D721Med (cell line): ENCODE measurements at places on chromosomes 16 and 17.

DNA sequence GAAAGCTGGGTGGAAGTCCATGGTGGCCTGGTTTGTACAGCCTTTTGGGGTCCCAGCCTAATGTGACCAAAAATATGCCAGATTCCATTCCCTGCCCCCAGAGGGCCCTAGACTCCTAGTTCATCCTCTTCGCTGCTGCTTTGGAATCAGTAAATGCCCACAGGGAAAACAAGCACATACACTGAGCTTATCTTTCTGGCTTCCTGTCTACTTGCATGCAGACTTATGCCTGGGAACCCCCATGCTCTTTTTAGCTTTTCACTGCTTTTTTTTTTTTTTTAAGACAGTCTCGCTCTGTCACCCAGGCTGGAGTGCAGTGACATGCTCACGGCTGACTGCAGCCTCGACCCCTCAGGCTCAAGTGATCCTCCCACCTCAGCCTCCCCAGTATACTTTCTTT is 6.2 kb upstream of the CD300LG start:
- no peak for DNase-seq

- no peak for DNase-seq
These were observed 43.9 kb downstream of the CLEC16A start for GRCh38 chr16:10988164-10988803.

GRCh38 chr17:57785022-57785421 is 39.9 kb upstream of the CCDC182 start:
- no peak for DNase-seq

GRCh38 chr17:75457047-75457654 is 716 bp downstream of the TMEM94 start:
- DNase-seq: no peak

- no peak for DNase-seq
These were observed 4.5 kb upstream of the CACNG5 start for GRCh38 chr17:66830451-66830850.

DNA sequence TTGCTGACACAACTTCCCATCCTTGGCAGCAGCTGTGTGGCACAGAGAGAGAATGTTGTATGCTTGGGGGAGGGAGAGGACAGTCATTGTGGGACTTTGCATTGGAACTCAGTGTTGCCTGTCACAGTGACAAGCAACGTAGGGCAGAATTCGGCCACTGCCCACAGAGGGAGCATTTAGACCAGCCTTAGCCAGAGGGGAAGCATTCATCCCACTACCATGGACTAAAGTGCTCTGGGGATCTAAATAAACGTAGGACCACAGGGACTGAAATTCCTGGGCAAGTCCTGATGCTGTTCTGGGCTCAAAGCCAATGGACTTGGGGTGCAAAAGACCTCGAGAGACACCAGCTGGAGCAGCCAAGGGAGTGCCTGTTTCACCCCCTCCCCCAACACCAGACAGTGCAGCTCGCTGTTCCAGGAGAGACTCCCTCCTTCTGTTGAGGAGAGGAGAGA is 44.9 kb downstream of the ABCA8 start:
- DNase-seq: no peak
